ENCODE measurements at places on chromosomes 3 and 15. TPM values are rescaled to one million over a fixed set of nuclear protein-coding genes. Genes with fewer than 3 reads are reported as not detected.

CCR4 gene
- total RNA-seq, result not detected

ZBED2 gene
- total RNA-seq, result not detected

FRMD5 gene
- total RNA-seq, result 43.8 TPM

SGO1 gene
- 5.0 TPM for total RNA-seq

NLGN1 gene
- total RNA-seq, result 50.2 TPM

HRG gene
- not detected for total RNA-seq

DNASE1L3 gene
- total RNA-seq, result 0.96 TPM

DCUN1D1 gene
- total RNA-seq, result 31.2 TPM

RAB6B gene
- 222 TPM for total RNA-seq

FETUB gene
- total RNA-seq, result not detected

NOX5 gene
- not detected for total RNA-seq

SHQ1 gene
- 14.4 TPM for total RNA-seq

APOD gene
- total RNA-seq, result not detected

SLC12A1 gene
- not detected for total RNA-seq

EOMES gene
- not detected for total RNA-seq

CHL1 gene
- 35.5 TPM for total RNA-seq

GBE1 gene
- total RNA-seq, result 11.3 TPM

ZKSCAN7 gene
- 20.6 TPM for total RNA-seq

MST1R gene
- total RNA-seq, result 8.6 TPM

KLHL6 gene
- total RNA-seq, result not detected

TGM4 gene
- total RNA-seq, result not detected

OR5K2 gene
- total RNA-seq, result not detected

PRR20G gene
- total RNA-seq, result not detected

PAK6 gene
- not detected for total RNA-seq

LHFPL4 gene
- 23.4 TPM for total RNA-seq

FAM107A gene
- not detected for total RNA-seq

CCR9 gene
- not detected for total RNA-seq

AP3B2 gene
- 218 TPM for total RNA-seq

SLC28A1 gene
- 0.25 TPM for total RNA-seq

SPINK8 gene
- total RNA-seq, result not detected

RTP4 gene
- not detected for total RNA-seq

PYDC2 gene
- total RNA-seq, result not detected

DUOXA1 gene
- total RNA-seq, result not detected

C3orf85 gene
- not detected for total RNA-seq

CD86 gene
- not detected for total RNA-seq

ONECUT1 gene
- total RNA-seq, result 48.9 TPM

ZNF385D gene
- total RNA-seq, result 42.9 TPM

PARP15 gene
- 0.29 TPM for total RNA-seq

FSIP1 gene
- 1.5 TPM for total RNA-seq

GOLGA8G gene
- total RNA-seq, result not detected

FNDC3B gene
- 11.7 TPM for total RNA-seq

GHRL gene
- 0.64 TPM for total RNA-seq
